ENCODE measurements at places on chromosomes 5 and 9. TPM values are rescaled to one million over a fixed set of nuclear protein-coding genes. Genes with fewer than 3 reads are reported as not detected.
A peak's percentile ranks its signal among the peaks of the same experiment; 100 is the strongest.

NR5A1 gene
- 0.30 TPM for total RNA-seq

PCDHB14 gene
- total RNA-seq = 0.26 TPM

EGFLAM gene
- total RNA-seq = 1.7 TPM

CD14 gene
- total RNA-seq = 0.21 TPM

MCTP1 gene
- total RNA-seq = 1.0 TPM

GRCh38 chr5:167348251-167348926, 943.1 kb upstream of the WWC1 start:
- DNase-seq = no peak

GRCh38 chr5:5813441-5813840, 391.0 kb downstream of the ICE1 start:
- DNase-seq = no peak

GRCh38 chr9:124426361-124426760, 11.1 kb upstream of the PSMB7 start:
- no peak for DNase-seq

DNA sequence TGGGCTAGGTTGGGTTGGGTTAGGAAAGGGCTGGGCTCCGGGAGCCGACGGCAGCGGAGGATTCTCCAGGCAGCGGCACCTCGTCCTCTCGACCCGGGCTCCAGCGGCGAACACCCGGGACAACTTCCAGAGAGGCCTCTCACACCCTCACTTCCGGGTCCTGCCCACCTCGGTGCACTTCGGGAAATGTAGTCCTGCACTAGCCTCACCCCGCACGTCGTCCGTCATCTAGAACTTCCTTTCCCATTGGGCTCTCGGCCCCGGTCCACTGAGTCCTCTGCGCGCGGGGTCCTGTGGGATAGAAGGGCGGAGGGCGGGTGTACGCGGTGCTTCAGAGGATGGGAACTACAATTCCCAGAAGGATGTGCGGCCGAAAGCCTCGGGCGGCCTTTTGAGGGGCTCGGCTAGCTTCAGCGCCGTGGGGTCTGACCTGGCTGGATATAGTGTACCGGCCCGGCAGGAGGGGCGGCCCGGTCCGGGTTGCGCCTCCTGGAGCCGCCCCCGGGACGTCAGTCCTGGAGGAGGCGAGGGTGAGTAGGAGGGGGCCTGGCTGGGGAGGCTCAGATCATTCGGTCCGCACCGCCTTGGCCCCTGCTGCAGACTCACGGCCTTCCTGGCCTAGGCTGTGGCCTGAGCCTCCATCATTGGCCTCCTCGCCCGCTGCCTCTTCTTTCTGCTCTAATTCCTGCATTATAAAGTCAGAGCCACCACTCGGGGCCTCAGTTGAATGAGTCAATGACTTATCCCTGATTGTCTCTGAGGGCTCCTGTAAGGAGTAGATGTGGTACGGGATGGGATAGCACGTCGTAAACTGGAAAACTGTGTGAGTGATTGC, at the start of the genes ERP44 and INVS:
Gene ERP44, minus strand, starts transcription at position 114 of the 835 bp plus-strand sequence. CDS start 160 bp downstream, outside the sequence.
Gene INVS, plus strand, starts transcription at position 357 of the 835 bp plus-strand sequence. CDS start 5,279 bp downstream, outside the sequence.
- peak; percentile 80 for DNase-seq

DNA sequence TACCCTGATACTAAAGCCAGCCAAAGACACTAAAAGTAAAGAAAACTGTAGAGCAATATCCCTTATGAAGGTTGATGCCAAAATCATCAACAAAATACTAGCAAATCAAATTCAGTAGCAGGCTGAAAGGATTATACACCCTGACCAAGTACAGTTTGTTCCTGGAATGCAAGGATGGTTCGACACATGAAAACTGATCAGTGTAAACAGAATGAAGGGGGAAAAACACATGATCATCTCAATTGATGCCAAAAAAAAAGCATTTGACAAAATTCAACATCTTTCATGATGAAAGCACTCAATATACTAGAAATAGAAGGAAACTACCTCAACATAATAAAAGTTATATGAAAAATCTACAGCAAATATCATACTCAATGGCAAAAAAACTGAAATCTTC, 43.5 kb upstream of the LRRC14B start:
- no peak for DNase-seq

- no peak for DNase-seq
Observed at GRCh38 chr9:75649060-75649459, 241.4 kb upstream of the PCSK5 start.

DNA sequence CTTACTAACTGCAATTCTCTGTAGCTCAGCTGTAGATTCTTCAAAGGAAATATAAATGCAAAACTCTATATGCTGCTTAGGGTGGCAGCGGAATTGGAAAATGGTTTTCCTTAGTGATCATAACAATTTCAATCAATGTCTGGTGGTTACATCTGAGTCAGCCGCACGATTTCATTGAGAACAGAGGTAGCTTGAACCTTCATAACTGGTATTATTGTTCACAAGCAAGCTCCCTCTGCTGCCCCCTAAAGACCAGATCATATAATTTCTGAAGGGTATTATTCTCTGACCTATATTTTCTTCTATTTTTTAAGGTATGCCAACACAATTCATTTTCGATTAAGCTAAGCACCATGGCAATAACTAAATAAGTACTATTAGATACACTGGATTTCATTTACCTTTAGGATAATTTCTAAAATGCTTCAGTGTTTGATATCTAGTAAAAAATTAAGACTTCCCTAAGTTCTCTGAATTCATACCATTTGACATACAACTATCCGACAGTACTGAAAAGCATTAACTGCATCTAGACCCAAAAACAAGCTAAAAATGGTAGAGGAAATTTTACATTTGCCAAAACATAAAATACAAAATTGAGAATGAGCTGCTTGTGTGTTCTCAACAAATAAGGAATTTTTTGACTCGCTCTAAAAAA, 181.1 kb upstream of the SPEF2 start:
- DNase-seq = peak; percentile 8

- peak; percentile 29 for DNase-seq
Observed at GRCh38 chr5:95709967-95710650, 21.0 kb upstream of the RHOBTB3 start.

DNA sequence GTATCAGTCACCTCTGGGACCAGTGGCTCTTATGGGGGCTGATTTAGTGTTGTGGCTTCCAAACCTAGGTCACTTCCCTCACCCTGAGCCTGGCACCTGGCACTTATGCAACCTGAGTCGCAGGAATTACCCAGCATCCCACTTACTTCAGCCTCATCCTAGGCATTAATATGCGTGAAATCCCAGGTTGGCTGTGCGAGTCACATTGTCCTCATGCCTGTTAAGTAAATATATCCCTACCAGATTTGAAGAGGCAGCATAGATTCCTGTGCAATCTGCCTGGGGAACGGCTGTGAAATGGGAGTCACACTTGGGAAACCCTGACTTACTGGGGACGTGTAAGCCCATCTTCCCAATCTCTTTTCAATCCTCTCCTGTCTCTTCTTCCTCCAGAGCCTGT, 42.7 kb upstream of the AKNA start:
- DNase-seq = peak; percentile 22

- no peak for DNase-seq
Observed at GRCh38 chr9:80691229-80691628, 998.1 kb downstream of the TLE1 start.

GRCh38 chr5:27474047-27474309, 435.6 kb upstream of the CDH9 start:
- DNase-seq = no peak

DNA sequence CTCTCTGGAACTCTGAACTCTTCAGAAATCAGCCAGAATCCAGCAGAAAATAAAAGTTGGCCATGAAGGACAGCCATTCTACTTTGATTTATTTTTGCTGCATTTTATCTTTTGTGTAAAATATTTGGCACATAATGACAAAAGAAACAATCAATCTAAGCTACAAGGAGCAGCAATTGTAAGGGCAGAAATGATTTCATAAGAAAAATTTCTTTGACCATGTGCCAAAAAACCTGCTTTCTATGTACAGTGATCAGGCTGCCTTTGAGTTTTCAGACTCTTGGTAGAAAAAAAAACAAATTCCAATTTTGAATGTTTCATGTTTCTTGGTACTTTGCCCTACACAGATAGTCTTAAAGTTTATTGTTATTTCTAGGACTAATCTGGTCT, 69.8 kb upstream of the SLC1A3 start:
- no peak for DNase-seq

All from H7 (cell line).